Glutamatergic neuron (in vitro differentiated cells): ENCODE measurements at places on chromosomes 7 and 10. TPM values are rescaled to one million over a fixed set of nuclear protein-coding genes. Genes with fewer than 3 reads are reported as not detected.

Gene ARHGEF5
- total RNA-seq, result 0.93 TPM

DNA sequence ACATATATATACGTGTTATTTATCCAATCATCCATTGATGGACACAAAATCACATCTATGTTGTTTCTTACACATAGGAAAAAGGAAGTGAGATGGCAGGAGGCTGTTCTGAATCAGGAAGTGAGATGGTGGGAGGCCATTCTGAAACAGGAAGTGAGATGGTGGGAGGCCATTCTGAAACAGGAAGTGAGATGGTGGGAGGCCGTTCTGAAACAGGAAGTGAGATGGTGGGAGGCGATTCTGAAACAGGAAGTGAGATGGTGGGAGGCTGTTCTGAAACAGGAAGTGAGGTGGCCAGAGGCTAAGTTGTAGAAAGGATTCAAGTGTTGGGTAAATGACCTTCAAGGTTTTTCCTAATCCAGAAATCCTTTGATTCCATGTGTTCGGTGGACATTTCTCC, 921.5 kb downstream of the TYW1 start:
- no peak for DNase-seq

- no peak for DNase-seq
Measured at GRCh38 chr10:120075349-120075748, 182.8 kb downstream of the SEC23IP start.

DNA sequence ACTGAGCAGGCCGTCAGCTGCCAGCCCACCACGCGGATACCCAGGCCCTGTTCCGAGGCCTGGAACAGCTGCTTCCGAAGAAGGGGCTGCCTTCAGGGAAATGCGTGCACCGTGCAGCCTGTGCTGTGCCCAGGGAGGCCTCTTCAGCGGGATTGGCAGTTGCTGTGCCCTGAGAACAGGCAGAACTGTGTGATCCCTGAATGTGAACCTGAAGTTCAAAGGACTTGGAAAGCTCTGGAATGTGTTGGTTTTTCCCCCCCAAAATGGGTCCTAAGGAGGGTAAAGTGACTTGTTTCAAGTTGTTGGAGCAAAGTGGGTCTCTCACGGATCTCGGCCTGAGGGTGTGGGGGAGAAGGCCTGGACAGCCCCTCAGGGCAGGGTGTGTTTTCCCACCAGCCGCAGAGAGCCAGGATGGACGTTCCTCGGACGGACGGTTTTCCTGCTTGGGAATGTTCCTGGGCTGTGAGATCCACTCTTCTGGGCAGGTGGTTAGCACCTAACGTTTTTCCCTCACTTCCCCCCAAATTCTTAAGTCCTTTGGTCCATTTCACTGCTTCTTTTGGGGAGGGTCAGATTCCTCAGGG, 2.1 kb downstream of the SPRN start:
- DNase-seq, result no peak

DNA sequence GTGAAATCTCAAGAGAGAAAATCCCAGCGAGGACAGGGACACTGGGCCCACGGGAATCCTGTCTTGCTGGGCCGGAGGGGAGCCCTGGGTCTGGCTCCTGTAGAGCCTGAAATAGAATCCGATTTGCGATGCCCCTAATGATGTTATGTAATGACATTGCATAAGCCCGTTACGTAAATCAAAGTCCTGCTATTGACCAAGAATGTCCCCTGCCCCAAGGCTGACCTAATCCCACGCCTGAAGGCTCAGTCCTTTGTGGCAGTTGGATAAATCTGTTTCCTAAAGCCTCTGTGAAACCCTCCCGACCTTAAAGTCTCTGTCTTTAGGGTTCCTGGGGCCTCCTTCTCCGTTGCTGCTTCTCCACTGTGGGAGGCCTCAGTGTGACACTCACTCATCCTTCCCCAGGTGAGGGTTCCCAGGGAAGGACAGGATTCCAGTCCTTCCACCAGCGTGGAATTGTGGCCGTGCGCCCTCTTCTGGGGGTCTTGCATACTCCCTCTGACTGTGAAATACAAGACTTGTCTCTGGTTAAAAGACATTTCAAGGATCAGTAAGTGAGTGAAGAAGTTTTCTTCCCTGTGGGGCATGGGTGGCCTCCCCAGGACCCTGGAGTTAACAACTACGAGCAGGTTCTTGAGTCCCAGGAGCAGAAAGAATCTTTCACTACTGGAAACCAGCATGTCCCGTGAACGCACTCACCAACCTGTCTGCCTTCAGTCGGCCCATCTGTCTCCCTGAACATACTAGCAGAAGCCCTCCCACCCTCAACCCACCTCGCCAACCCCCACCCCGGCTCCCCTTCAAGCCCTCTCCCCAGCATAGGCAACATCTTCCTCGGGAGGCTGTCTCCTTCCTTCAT, 19.8 kb downstream of the ZNF467 start:
- DNase-seq, result peak; percentile 84

Gene ANKRD2
- total RNA-seq, result not detected

Gene SH2B2
- 11.6 TPM for total RNA-seq

Gene GJD4
- total RNA-seq, result not detected

DNA sequence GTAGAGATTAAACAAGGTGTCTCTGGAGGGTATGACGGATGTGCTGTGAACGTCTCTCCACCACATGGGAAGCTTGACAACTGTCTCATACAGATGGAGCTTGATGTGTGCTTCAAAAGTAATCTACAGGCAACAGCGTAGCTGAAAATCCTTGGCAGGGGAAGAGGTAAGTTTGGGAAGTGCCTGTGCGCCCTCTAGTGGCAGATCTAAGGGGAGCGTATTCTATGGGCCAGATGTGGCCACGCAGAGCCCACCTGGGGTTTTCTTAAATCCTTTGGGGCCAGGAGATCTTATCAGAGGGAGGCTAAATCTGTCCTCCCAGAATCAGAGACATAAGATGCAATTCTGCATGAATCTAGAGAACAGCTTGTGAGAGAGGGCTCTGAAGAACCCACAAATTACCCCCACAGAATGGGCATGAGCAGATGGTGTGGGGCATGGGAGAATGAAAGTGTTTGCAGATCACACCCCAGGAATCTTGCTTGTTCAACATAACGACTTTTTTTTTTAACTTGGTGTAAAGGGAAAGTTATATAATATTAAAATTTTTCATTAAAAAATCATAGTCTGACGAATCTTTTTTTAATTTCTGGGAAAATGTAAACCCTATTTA, 91.2 kb upstream of the MPP7 start:
- DNase-seq, result peak; percentile 74

Gene PVRIG
- not detected for total RNA-seq

Gene AKR1C8
- not detected for total RNA-seq

Gene C10orf62
- total RNA-seq, result not detected

DNA sequence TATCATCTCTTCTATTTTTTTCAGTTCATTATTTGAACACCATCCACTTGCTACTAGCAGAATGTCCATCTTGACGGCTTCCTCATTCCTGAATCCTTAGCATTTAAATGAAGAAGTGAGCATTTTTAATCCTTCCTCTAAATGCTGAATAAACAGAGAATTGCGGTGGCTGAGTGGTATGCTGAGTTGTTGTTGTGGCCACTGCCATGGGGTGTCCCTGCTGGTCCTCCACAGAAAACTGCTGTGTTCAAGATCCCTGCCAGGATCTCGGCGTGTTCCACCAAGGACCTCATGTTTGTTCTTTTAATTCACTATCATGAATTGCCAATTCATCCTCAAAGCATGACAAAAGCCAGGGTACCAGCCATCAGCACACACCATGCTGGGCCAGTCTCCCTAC, 48.9 kb upstream of the HABP2 start:
- DNase-seq, result no peak

Gene SLC26A5
- not detected for total RNA-seq

DNA sequence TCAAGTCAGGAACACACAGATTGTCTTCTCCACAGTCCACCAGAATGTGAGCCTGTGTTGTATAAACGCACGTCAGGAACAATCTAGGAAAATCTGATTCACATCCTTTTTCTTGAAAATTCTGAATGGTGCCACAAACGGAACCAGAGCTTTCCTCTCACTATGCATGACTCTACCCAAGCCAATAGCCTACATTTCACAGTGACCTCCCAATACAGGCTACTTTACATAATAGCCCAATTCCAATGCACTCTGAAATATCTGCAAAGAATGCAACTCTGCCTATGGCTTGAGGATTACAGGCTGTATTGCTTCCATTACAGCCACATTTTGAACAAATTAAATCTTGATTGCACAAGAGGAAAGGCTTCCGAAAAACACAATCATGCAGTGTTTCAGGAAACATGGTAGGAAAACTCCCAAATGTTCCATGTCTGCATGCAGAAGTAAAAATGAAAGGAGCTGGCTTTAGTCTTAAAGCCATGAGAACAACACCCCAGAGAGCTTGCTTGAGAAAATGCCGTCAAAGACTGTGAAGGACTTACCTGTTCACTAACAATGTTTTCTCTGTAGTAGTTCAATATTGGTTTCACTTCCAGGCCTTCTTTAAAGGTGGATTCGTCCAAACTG, 113.9 kb downstream of the ITGA8 start:
- no peak for DNase-seq

DNA sequence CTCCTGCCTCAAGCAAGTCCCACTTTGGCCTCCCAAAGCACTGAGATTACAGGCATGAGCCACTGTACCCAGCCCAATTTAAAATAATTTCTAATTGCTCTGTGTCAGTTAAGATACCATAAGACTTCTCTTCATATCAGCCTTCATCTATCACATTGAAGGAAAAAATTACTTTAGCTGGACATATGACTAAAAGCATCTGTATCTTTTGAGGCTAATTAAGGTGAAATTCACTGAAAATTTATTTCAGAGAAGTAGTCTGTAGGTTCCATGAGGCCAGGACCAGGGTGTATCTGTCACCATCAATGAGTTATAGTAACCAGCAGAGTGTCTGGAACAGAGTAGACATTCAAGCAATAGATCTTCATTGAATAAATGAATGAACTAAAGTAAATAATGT, 205.2 kb upstream of the PHYHIPL start:
- no peak for DNase-seq

DNA sequence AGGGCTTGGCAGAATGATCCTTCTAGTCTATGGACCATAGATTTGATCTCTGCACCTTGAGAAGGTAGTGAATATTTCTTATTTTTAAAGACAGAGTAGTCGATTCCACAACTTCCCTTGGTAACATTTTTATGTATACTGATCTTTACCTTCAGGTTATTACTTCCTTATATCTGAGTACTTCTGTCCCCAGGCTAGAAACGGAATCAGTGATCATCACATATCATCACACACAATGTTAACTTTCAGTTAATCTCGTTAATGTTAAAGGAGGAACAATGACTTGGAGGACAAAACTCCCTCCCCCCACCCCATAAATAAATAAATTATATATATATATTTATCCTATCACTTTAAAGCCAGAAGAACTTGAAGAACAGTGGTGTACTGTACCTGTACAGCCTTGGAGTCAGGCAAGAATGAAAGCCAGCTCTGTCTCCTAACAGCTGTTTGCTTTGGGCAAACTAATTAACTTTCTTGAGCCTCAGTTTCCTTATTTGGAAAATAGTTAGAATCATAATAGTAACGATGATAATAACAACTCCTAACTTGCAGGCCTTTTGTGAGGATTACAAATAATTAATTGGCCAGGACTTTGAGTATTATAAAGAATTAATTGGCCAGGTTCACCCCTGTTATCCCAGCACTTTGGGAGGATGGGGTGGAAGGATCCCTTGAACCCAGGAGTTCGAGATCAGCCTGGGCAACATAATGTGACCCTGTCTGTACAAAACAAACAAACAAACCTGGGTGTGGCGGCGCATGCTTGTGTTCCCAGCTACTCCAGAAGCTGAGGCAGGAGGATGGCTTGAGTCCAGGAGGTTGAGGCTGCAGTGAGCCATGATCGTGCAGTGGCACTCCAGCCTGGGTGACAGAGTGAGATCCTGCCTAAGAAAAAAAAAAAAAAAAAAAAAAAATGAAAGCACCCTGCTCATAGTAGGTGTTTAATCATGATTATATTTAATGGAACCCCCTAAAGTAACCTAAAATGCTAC, 63.5 kb downstream of the SAMD9 start:
- no peak for DNase-seq

- no peak for DNase-seq
Measured at GRCh38 chr10:99784727-99785441, 2.4 kb downstream of the ABCC2 start.

- DNase-seq, result no peak
Measured at GRCh38 chr10:11824825-11825224, 1.7 kb downstream of the PROSER2 start.

GRCh38 chr7:135920478-135920877, 56.7 kb downstream of the MTPN start:
- DNase-seq, result no peak

DNA sequence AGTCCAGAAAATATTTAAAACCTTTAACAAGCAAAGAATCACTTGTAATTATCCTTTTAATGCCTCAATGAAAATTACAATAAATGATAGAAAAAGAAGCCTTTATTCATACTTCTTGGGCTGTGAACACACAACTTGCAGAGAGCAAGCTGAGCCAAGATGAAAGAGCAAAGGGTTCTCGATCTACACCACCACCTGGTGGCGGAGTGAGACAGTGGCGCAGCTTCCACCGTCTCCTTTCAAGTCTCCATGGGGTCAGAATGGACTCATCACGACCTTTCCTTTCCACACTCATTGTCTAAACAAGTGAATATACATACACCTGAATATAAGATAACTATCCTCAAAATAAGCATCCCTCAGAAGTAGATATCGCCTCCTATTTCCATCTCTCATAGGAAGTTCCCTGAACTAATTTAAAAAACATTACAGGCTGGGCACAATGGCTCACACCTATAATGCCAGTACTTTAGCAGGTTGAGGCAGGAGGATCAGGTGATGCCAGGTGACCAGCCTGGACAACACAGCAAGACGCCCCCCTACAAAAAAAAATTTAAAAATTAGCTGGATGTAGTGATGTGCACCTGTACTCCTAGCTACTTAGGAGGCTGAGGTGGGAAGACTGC, 40.7 kb downstream of the ATE1 start:
- DNase-seq, result peak; percentile 78

Gene CSGALNACT2
- 28.3 TPM for total RNA-seq

Gene NANOS1
- total RNA-seq, result 34.0 TPM

Gene OR6B1
- total RNA-seq, result not detected

- DNase-seq, result no peak
Measured at GRCh38 chr7:155863721-155864151, 51.5 kb upstream of the SHH start.

GRCh38 chr7:40733578-40733977, 598.8 kb downstream of the SUGCT start:
- DNase-seq, result no peak

GRCh38 chr10:5888843-5889623, 660 bp downstream of the ANKRD16 start:
- DNase-seq, result peak; percentile 72

Gene PNLIPRP2
- total RNA-seq, result not detected

DNA sequence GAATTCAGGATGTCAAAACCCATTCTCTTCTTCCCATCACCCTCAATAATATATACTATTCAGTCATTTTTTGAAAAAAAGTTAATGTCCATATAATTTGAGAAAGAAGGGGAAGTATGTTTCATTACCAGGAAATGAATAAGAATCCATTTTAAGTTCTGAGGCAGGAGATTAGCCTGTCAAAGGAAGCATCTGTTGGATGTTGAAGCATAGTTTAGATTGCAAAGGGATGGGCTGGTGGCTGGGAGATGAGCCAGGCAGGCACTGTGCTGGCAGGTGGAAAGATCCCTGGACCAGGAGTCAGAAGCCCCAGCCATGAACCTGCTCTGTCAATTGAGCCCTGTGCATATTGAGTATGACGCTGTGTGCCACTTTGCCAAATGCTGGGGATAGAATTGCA, 48.4 kb upstream of the CRTAC1 start:
- DNase-seq, result no peak

Gene PPIA
- 1,460 TPM for total RNA-seq

Gene CLRN3
- not detected for total RNA-seq

Gene PDE1C
- total RNA-seq, result 3.3 TPM

GRCh38 chr7:131124001-131124629, 203.6 kb upstream of the MKLN1 start:
- DNase-seq, result no peak

Gene PAX4
- not detected for total RNA-seq
